Stimulated activated CD4-positive, alpha-beta T cell treated with anti-CD3 and anti-CD28 coated beads, Interleukin-1b, Interleukin-23, amount 100 ng/mL, for 48 hours (primary cell): ENCODE measurements at places on chromosomes 16 and 17.
A peak's percentile ranks its signal among the peaks of the same experiment; 100 is the strongest.

- no peak for DNase-seq
Measured at GRCh38 chr17:34312080-34312479, 7.2 kb upstream of the CCL8 start.

DNA sequence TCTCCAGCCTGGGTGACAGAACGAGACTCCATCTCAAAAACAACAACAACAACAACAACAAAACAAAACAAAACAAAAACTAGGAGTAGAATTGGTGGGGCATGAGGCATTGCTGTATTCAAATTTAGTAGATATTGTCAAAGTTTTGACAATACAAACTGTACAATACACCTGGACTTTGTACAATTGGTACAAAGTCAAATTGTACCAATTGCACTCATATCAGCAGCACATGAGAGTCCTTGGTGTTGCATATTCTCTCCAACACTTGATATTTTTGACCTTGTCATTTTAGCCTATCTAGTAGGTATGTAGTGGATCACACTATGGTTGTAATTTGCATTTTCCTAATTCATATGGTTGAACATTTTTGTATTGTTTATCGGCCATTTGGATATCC lies 14.3 kb upstream of the ATF7IP2 start:
- DNase-seq: no peak

- DNase-seq: peak; percentile 49
Measured at GRCh38 chr16:10552998-10553491, 27.4 kb downstream of the EMP2 start.

GRCh38 chr17:60077672-60078519 lies 825 bp downstream of the HEATR6 start:
- DNase-seq: peak; percentile 65

DNA sequence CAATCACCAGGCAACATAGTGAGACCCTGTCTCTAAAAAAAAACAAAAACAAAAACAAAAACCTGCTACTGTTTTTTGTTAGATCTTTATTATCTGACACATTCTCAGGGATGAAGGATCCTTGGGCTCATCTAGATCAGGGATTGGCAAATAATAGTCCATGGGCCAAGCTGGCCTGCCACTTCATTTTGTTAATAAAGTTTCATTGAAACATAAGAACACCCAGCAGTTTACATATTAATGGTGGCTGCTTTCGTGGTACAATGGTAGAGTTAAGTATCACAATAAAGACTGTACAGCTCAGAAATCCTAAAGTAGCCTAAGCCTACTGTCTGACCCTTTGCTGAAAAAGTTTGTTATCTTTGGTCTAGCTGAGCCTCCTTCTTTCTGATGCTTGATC lies 32.9 kb upstream of the CLEC18A start:
- no peak for DNase-seq
